ENCODE measurements at places on chromosomes 16 and 17. TPM values are rescaled to one million over a fixed set of nuclear protein-coding genes. Genes with fewer than 3 reads are reported as not detected.

ZNF785 gene
- 2.6 TPM for polyA plus RNA-seq

FOXO3B gene
- polyA plus RNA-seq = 2.4 TPM

ARHGDIG gene
- polyA plus RNA-seq = not detected

COPZ2 gene
- polyA plus RNA-seq = 0.99 TPM

NKD1 gene
- polyA plus RNA-seq = 0.99 TPM

AGRP gene
- polyA plus RNA-seq = not detected

HOXB6 gene
- not detected for polyA plus RNA-seq

UMOD gene
- polyA plus RNA-seq = not detected

TMEM88 gene
- polyA plus RNA-seq = not detected

MYH2 gene
- not detected for polyA plus RNA-seq

OTOP2 gene
- not detected for polyA plus RNA-seq

MYH13 gene
- polyA plus RNA-seq = not detected

TNFRSF13B gene
- polyA plus RNA-seq = not detected

LRRC37A gene
- polyA plus RNA-seq = 2.1 TPM

TBX2 gene
- not detected for polyA plus RNA-seq

NPIPA5 gene
- polyA plus RNA-seq = 0.54 TPM

TEN1 gene
- 12.8 TPM for polyA plus RNA-seq
